D721Med (cell line): ENCODE measurements at places on chromosomes 3 and 15.

DNA sequence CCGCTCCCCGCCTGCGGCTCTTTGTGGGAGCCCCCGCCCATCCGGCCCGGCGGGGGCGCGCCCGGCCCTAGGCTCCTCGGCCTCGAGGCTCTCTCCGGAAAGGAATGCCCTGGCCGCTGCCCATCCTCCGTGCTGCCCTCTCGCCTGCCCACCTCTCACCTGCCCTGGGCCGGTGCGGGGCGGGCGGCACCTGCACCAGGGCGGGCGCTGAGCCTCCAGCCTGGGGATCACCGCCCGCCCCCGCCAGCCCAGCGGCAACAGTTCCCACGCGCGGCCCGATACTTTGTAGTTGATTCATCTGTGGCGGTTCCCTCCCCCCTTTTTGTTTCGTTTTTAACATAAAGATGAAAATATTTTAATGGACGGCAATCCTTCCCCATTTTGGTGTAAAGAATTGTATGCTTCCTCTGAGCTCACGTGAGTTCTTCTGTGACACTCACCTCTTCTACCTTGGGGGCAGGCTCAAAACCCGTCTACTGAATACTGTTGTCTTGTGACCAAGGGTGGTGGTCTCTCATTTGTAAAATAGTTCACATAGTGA is 1.9 kb downstream of the KLF13 start:
- no peak for DNase-seq

DNA sequence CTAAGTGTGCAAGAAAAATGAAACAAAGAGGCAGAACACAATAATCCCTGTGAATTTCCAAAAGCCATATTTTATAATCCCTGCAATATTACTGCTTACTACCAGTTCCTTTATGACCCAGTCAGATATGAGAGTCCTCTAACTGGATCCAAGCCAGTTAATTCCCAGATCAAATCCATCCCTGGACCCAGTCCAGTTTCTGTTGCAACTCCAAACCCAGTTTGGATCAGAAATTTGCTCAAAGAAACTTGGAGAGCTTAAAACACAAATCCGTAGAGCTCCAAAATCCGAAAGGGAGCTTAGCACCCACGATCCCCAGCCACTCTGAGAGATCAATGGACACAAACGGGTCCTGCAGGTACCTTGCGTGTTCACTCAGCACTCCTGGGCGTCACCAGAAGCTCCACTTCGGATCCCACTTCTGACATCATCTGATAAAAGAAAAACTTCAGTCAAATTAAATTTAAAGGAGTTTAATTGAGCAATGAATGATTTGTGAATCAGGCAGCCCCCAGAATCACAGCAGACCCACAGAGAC is 32.6 kb upstream of the THUMPD3 start:
- DNase-seq: no peak

DNA sequence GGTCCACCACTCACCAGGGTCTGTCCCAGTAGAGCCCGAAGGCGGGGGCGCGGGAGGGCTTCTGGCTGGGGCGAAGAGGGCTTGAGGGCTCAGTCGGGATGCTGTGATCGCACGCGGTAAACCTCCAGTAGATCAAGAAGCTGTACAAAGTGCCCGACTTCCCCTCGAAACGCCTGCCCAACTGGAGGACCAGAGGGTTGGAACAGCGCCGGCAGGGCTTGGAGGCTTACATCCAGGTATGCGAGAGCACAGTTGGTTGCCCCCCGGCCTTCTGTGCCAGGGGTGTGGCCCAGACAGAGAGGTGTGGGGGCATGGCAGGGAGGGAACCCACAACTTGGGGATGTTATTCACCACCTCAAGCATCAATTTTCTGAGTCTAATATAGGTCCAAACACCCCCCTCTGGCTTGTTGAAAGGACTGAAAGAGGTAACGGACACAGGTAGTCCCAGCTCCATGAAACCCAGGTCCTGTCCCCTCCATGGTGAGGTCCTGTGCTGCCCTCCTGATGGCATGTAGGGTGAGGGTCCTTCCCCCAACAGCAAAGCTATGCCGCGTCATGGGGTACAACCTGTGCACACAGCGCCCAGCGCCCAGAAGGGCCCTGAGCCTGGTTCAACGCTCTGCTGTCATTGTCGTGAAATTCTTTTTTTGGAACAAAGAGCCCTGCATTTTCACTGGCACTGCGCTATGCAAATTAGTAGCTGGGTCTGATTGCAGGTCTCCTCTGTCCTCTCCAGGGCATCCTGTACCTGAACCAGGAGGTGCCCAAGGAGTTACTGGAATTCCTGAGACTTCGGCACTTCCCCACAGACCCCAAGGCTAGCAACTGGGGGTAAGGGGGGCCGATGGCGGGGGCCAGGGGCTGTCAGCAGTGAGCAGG is 1.2 kb downstream of the SNX22 start:
- DNase-seq: no peak

DNA sequence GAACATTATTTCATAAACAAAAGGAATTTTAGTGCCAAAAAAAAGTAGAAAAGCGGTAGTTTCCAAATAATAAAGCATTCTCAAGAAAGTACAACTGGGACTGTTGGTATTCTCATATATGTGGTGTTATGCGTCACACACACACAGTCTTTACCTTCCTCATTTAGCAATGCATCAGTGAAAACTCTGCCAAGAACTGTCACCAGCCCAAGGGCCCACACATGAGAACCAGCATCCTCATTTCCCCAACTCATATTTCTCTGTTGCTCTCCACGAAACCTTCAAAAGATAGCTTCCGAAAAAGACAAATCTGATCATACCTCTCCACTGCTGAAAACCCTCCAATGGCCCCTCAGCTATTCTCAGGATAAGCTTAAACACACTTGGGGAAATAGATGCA is 150.7 kb downstream of the CADPS start:
- no peak for DNase-seq

GRCh38 chr3:13563911-13564310 is 15.0 kb downstream of the FBLN2 start:
- DNase-seq: no peak

DNA sequence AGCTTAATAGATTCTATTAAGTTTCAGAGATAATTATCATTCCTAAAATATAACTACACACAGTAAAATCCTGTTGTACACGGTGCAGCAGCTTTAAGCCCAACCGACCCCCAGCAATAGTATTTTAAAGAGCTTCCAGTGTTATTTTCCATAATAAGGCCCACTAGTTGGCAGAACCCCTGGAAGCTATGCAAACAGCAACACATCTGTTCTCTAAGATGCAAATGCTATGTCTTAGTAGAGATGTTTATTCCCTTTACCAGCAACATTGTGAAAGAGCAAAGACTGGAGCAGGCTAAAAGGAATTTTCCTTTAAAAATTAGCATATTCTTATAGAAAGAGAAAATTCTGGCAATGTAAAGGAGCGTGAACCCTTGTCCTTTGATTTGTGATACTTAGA is 819.7 kb upstream of the ALCAM start:
- DNase-seq: no peak

DNA sequence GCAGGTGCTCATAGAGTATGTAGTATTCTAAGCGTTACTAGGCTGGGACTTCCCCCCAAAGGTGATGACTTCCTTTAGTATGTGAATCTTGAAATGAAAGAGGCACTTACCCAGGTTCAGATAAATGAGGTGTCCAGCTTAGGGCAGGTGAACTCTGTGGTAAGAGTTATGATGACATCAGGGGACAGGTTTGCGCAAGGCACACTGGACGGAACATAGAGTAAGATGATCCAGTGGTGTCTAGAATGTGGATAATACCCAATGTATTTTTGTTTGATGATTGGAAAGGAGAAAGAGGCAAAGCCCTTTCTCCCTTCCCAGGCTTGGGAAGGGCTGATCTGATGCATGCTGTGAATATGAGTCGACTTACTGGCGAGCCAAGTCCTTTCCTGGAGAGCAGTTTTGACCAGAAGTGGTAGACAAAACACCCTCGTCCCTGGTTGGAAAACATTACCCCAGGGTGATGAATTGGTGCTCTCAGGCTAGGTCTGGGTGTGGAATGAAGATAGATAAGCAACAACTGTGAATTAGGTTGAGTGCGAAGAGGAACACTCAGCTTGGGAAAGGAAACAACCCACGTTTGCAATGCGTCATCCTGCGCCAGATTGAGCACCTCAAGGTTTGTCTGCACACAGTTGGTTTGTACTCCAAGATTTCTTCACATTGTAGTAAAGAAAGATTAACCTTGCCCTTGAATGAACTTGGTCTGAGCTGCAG is 124.2 kb downstream of the GHSR start:
- no peak for DNase-seq

DNA sequence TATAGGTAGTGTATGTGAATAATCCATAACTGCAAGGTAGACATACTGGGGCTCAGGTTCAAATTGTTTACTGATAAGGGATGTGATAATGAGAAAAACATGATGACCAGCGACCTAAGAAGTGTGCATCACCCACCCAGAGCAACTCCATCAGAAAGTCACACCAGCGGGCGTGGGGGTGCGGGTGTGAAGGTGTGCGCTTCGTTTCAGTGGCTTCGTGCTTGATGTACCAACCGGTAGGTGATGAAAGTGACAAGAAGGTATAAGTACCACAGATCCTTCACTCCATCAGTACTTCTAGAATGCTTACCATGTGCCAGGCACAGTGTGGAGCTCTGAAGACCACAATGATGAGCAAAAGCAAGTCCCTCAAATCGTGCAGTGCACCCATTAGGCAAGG is 11.2 kb downstream of the ANP32A start:
- DNase-seq: no peak

DNA sequence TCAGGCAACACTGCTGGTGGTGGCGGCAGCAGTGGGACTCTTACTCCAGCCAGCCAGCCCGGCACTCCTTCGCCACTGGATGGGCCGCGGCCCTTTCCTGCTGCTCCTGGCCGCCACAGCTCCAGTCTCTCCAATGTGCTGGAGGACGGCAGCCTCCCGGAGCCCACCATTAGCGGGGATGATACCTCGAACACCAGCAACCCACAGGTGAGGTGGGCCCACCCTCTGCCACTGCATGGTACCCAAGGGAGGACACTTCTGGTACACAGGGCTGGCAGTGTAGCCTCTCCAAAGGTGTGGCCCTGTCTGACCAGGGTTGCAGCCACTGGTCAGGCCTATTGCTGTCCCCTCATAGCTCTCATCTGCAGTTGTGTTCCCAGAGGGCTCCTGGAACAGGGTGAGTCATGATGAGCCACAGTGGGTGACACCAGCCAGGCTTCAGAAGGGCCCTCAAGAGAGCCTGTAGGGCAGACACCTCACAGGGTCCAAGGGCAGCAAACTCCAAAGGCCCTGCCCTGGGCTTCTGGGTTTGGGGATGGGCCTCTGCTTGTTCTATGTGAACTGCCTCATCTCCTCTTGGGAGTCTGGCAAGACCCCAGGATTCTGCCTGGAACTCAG is 20.8 kb downstream of the NBEAL2 start:
- no peak for DNase-seq

GRCh38 chr15:62147551-62147950 is 17.5 kb downstream of the C2CD4B start:
- no peak for DNase-seq

DNA sequence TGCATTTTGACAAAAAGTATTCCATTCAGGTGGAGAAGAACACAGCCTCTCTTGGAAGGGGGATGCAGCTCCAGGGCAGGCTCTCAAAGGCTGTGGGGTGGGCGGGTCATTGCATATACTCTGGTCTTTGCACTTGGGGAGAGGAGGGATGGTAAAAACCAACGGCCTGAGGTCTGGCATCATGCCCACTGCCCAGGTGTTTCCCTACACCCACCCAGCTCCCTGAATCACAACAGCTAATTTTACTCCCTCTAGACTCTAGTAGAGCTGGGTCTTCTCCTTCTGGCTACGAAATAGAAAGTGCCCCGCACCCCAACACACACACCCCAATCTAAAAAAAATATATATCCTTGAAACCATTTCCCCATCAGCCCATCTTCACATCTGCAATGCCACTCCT is 1.0 kb downstream of the MYLK start:
- no peak for DNase-seq

- DNase-seq: no peak
These were observed 392.4 kb upstream of the PROK2 start for GRCh38 chr3:72177075-72178050.

DNA sequence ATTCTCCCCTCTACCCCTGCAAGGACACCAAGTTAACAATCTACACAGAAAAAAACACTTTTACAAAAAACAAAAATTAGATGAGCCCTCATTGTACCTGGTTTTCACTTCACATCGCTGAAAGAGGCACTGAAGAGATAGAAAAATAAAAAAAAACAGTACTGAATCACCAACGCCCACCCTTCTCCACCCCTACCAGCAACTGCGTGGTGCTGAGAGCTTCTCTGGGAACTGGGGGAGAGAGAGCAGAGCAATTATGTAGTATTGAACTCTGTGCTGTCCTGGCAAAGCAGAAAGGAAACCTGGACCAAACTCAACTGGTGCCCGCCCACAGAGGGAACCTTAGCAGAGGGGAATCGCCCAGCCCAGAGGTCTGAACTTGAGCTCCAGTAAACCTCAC is 44.6 kb downstream of the WDR49 start:
- DNase-seq: no peak

GRCh38 chr15:101494251-101494796 is 4.8 kb upstream of the PCSK6 start:
- DNase-seq: peak; percentile 6

DNA sequence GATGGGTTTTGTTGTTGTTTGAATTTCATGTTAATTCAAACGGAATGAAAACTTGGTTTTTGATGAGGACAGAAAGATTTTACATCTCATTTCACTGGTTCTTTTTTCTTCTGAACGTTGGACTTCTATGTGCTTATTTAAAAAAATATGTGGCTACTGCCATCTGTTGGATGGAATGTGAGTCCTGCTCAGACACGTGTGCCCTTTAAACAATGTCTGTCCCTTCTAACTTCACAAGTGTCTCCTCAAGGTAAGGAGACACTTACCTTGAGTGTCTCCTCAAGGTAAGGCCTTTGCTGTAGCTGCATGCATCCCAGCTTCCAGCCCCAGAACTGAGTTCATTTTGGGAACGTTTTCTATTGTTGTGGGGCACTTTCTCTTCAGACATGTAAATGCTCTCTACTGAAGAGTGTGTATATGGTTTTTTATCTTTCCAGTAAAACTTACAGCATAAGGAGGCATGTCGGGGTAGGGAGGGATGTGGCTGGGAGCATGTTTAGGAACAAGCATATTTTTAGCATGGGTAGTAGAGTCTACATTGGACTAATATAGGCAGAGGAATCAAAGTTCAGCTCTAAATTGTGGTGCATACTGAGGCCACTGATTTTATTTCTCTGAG is 63.1 kb upstream of the UBE3A start:
- DNase-seq: no peak

DNA sequence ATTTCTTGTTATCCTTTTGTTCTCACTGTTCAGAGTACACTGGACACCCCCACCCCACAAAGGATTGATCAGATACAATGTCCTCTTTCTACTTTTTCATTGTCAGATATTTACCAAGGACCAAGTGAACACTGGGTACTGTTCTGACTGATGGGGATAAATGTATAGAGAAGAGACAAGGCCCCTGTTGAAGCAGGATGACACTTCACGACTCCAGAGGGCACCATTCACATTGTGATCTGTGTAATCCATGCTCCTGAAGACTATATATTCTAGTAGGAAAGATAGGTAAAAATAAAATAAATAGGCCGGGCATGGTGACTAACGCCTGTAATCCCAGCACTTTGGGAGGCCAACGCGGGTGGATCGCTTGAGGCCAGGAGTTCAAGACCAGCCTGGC is 7.2 kb upstream of the CRYGS start:
- DNase-seq: no peak

- peak; percentile 33 for DNase-seq
These were observed at the start of gene DIS3L for GRCh38 chr15:66293419-66294156. TSS of gene DIS3L (plus strand) at chr15:66293568. CDS start at chr15:66293597, 29 bp downstream.

GRCh38 chr3:45011756-45012508 is 14.2 kb upstream of the CLEC3B start:
- no peak for DNase-seq
